ENCODE measurements at places on chromosomes 11 and 22.

DNA sequence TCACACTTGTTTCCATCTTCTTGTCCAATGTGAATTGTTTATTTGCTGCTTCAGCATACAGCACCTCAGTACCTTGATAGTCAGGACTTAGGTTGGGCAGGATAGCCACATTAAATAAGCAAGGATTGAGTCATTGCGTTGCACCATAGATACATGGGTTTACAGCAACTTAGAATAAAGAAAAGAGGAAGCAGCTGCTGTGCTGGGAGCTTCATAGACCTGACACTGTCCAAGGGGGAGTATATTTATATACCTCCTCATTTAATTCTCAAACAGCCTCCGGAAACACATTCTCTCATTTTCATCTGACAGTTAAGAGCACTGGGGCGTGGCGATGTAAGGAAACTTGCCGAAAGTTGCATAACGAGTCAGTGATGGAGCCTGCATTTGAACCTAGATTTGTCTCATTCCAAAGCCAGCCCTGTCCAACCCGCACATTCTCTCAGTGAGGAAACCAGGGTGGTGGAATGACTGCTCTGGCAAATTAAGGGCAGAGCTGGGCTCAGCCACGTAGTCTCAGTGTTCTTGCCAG lies 42.2 kb downstream of the UBASH3B start:
- DNase-seq: peak; percentile 53

DNA sequence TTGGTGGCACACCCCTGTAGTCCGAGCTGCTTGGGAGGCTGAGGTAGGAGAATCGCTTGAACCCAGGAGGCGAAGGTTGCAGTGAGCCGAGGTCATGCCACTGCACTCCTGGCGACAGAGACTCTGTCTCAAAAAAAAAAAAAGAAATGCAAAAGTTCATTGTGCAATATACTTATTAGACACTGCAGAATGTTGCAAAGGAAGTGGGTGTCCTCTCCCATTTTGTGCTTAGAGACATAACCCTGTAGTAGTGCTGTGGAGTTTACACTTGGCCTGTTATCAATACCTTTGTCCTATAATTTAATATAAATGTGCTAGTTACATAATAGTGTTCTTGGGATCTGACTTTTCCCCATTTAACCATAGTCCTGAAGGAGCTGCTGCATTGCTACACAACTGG lies 9.4 kb downstream of the BCL2L13 start:
- no peak for DNase-seq

DNA sequence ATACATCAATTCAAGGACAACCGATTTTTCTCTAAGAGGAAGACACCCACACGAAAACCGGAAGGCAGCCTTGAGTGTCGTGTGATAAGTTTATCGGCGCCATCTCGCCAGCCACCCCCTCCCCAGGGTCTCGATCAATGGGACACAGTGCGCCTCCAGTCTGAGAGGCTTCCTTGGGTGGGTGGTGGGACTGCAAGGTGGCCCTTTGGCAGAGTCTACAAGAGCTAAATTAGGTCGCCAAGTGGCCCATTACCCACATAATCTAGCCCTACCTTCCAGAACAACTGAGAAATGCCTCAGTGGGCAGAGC lies 64.0 kb downstream of the CD6 start:
- DNase-seq: no peak

GRCh38 chr22:47100019-47100418 lies 337.6 kb downstream of the TBC1D22A start:
- DNase-seq: no peak

- DNase-seq: no peak
Observed at GRCh38 chr11:112225753-112226061, 521 bp upstream of the PTS start.

DNA sequence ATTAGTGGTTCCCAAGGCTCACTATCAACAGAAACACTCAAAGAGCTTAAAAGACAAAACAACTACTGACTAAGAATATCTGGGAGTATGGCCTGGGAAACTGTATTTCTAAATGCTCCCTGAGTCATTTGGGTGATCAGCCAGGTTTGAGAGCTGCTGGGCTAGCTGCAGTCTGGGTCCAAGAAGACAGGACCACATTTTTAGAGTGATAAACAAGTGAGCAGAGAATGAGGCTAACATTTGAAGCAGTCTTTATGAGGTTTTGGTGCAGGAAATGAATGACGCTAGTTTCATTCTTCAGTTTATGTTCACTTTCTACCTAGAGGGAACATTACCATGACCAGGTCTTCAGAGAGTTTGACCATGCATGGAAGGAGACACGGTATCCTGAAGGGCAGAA lies 97.7 kb downstream of the TEAD1 start:
- DNase-seq: no peak

- DNase-seq: peak; percentile 87
Observed at GRCh38 chr22:21646608-21647590, 4.8 kb downstream of the SDF2L1 start.

All from CD4-positive, alpha-beta T cell treated with Interleukin-10 for 1 hour (primary cell).